ENCODE measurements at places on chromosomes 16 and 17.

GRCh38 chr17:76160896-76161528, 20.0 kb upstream of the FOXJ1 start:
- no peak for DNase-seq

- no peak for DNase-seq
Observed at GRCh38 chr17:41230094-41230493, 2.2 kb upstream of the KRTAP9-3 start.

DNA sequence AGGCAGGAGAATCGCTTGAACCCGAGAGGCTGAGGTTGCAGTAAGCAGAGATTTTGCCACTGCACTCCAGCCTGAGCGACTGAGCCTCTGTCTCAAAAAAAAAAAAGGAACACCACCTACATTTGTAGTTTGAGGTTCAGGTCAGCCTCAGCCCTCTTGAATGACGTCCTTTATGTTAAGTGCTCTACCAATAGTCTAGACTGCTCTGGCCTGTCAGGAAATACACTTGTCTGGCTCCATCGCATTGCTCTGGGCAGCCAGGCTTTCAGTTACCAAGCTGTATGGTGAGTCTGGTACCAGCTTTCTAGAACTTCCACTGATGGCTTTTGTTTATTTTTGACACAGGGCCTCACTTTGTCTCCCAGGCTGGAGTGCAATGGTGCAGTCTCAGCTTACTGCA, 11.4 kb downstream of the SOCS7 start:
- DNase-seq = no peak

- DNase-seq = no peak
Observed at GRCh38 chr17:31692027-31692426, 167.0 kb downstream of the COPRS start.

DNA sequence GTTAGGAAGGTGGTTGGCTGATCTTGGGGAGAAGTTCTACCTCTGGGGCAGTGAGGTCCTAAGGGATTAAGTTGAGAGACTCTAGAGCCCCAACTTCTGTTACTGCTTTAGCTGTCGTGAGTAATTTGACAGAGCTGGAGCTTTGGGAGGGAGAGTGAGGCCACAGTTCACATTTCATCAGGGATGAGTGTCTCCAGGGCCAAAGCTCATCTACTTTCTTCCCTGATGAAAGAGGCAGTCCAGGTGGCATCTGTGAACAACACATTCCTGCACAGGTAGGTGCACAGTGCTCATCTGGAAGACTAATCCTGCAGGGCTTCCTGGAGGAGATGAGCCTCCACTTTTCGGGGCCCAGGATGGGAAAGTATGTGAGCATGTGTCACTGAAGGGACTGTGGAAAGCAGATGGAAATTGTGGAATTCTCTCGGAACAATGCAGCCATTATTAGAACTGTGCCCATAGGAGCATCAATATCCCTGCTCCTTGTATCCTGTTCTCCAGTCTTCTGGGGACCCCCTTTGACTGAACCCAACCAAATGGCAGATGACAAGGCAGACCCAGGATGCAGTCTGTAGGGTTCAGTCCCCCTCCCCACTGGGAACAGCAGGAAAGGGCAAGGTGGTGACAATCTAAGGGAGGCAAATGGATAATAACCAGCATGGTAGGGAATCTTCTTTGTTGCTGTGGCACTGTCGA, 9.0 kb downstream of the DYNLL2 start:
- DNase-seq = no peak

DNA sequence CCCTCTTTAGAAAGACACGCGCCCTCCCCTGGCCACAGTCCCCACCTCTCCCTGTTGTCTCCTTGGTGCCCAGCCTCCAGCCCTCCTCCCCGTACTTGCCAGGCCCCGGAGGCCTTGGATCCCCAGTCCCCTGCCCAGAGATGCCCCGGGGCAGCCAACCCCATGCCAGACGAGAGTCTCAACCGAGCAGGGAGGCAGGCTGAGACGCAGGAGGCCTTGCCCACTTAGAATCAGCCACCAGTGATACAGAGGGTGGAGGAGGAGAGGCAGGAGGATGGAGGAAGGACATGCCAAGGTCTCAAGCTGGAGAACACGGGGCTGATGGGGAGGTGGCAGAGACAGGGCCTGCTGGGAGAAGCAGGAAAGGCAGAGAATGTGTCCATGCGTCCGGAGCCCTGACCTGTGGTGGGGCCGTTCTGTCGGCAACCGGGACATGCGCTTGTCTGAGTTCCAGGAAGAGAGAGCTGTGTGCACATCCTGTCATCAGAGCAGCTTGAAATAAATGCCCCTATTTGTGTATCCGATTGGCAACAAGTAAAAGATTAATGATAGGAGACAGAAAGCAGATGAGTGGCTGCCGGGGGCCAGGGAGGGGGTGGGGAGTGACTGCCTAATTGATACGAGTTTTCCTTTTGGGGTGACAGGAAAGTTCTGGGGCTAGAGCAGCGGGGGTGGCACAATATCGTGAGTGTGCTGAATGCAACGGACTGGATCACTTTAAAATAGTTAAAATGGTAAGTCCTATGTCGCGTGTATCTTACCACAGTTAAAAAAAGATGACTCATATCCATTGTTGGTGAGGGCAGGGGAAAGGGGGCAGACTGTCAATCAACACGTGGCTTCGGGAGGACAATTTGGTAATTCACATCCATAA, 44.7 kb upstream of the MEAK7 start:
- DNase-seq = no peak

DNA sequence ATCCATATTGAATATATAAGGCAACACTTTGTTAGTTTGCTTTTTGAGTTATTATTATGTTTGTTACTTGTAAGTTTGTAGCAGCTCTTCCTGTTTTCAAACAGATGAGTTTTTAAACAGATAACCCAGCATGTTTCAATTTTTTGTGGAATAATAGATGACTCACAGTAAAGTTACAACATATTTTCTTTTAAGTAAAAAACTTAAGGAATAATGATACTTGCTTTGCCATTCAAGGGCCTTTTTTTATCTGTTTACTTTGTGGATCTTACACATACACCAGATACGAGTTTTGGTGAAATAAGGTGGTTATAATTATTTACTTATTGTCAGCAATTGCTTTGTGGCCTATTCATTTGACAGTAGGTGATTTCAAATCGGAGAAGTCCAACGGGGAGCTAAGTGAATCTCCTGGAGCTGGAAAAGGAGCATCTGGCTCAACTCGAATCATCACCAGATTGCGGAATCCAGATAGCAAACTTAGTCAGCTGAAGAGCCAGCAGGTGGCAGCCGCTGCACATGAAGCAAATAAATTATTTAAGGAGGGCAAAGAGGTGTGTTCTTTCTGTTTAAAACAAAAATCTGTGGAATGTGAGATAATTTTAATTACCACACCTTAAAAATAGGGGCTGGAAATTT, 66.3 kb downstream of the BPTF start:
- DNase-seq = peak; percentile 45

GRCh38 chr16:9092282-9092977, 986 bp downstream of the HAPSTR1 start:
- DNase-seq = peak; percentile 29

GRCh38 chr17:64155129-64155528, 25.2 kb upstream of the ERN1 start:
- no peak for DNase-seq

DNA sequence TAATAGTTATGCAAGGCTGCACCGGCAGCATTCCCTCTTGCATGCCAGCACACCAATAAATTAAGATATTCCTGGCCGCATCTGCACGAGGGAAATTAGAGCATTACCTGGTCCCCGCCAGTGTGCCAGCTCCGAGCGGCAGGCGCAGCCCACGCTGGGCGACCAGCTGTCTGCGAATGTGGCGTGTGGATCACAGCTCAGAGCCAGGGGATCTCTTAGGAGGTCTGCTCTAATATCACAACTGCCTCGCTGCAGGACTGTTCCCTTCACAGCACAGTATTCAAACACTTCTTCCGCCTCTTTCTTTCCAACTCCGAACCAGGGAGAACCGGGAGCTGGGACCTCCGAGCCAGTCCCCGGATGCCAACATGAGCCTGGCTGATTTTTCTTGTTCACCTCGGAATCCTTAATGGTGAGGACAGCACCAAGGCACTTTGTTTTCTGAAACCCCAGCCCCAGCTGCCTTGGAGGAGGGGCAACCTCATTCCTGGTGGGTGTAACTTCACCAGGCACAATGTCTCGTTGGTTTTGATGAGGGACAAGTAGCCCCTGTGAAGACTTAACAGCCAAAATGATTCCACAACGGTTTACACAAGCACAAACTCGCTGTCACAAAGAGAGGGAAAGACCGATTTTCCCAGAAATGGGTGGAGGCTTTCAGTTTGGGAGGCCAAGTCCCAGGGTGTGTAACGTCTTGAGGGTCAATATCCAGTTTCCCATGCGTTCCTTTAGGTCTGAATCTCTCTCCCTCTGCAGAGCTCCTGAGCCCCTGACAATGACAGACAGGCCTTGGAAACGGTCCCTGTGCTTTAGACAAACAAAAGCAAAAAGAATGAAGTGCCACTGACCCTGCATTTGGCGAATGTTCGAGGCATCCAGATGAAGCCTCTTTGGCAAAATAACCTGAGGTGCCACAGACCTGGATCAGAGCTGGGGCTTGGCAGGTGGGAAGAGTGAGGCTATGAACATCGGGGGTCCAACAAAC, 213.2 kb downstream of the C16orf78 start:
- no peak for DNase-seq

DNA sequence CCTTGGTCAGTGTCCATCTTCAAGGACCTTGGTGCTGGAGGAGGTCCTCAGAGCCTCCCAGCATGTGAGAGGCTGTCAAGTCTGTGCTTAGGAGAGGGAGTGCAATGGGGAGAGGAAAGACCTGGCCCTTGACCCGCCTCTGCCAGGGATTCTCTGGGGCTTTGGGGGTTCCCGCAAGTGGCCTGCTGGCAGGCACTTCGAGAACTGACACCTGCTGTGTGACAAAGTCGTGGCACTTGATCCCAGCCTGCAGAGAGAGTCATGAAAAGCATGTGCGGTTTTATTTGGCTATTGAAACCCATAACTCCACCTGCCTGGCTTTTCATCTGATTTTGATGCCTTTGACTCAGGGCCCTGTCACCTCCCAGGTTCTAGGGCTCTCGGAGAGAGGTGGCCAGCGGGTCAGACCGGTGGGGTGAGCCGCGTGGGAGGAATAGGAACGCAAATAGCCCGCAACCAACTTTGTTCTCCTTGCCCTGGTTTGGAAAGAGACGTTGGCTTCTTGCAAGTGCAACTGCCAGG, 42.8 kb upstream of the GSE1 start:
- no peak for DNase-seq

DNA sequence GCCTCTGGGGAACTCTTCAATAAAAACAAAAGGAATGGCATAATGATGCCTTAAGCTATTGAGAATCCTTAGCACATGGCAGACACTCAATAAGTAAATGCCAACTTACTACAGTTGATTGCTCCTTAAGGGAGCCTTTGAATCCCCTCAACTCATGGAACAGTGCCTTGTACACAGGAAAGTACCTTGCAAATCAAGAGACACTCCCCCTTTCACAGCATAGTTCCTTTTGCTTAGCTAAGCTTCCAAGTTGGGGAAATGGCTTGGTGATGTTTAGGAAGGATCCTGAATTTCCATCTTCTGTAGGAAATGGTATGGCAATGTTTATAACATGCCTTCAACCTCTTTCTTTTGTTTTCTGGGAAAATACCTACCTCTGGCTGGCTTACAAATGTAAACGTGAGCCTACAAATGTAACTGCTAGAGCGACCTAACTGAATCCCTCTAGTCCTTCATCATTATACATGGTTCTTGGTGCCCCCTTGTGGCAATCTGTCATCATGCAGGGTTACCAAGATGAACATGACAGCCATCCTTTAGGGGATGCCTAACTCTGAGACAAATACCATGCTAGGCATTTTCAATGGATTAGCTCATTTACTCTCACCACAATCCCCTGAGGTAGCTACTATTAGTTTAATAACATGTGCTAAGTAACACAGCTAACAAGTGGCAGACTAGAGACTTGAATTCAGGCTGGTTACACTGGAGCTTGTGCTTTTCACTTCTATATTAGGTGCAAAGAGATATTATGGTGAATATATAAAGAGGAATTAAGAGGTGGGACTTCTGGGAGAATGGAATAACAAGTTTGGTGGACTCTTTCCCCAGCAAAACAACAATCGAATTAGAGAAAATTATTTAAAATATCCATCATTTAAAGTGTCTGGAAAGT, 65.0 kb downstream of the MMD start:
- peak; percentile 68 for DNase-seq

GRCh38 chr17:9850151-9850550, 24.4 kb downstream of the GLP2R start:
- DNase-seq = no peak

DNA sequence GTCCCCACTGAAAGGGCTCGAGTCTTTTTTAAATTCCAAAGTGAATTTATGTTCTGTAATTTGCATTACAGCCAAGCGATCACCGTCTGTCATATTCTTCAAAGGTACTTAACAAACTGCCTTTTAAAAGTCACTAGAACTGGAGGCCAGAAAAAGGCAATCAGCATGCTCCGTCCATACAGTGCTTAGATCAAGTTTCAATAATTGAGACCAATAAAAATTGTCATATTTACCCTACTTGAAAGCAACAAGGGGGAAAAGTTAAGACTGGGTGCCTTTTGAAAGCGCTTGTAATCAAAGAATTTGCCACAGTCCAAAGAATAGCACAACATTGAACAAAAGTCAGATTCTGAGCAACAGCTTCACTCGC, 9.0 kb upstream of the ZFHX3 start:
- DNase-seq = no peak
